ENCODE measurements at places on chromosomes 11 and 22.

- DNase-seq: no peak
Measured at GRCh38 chr11:23097891-23098290, 237.6 kb upstream of the CCDC179 start.

GRCh38 chr22:45752036-45752435 lies 80.4 kb downstream of the ATXN10 start:
- no peak for DNase-seq

GRCh38 chr11:925496-926301 lies at the start of gene AP2A2:
AP2A2 (plus strand) TSS chr11:925870; CDS start chr11:926022, 152 bp downstream.
- DNase-seq: peak; percentile 94

GRCh38 chr22:29801153-29801552 lies 34.0 kb downstream of the UQCR10 start:
- DNase-seq: no peak

DNA sequence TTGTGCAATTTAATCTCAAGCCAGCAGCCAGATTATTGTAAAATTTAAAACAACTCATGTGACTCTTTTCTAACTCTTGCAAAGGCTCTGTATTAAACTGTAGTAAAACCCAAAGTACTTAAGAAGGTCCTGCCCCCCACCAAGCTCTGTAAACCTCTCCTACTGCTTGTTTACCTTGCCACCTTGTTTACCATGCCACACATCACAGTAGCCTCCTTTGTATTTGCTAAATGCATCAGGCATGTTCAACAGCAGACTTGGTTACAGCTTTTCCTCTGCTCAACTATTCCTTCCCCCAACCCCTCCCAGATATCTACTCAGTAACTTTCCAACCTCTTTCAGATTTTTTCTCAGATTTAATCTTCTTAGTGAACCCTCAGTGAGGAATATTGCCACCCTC lies 861.6 kb downstream of the METTL15 start:
- no peak for DNase-seq

- no peak for DNase-seq
Measured at GRCh38 chr22:39308614-39309363, 10.6 kb downstream of the RPL3 start.

DNA sequence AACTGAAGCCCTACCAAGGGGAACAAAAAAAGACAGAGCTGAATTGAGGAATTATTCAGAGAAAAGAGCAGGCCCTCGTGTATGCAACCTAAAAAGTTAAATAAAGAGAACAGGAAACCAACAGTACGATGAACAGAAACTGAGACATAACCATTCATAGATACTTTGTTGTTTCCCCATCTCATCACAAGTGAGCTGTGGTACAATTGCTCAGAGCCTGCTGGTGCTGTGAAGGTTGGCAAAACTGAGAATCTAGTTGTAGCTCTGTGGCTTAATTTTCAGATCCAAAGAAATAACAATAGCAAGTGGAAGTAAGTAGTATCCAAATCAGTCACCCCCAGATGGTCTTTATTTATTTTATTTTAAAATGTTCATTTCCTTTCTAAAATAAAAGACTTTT lies 37.7 kb upstream of the BLID start:
- no peak for DNase-seq

GRCh38 chr22:22090650-22091399 lies 108.2 kb upstream of the TOP3B start:
- no peak for DNase-seq

- DNase-seq: no peak
Measured at GRCh38 chr11:116703421-116703820, 69.4 kb downstream of the BUD13 start.

DNA sequence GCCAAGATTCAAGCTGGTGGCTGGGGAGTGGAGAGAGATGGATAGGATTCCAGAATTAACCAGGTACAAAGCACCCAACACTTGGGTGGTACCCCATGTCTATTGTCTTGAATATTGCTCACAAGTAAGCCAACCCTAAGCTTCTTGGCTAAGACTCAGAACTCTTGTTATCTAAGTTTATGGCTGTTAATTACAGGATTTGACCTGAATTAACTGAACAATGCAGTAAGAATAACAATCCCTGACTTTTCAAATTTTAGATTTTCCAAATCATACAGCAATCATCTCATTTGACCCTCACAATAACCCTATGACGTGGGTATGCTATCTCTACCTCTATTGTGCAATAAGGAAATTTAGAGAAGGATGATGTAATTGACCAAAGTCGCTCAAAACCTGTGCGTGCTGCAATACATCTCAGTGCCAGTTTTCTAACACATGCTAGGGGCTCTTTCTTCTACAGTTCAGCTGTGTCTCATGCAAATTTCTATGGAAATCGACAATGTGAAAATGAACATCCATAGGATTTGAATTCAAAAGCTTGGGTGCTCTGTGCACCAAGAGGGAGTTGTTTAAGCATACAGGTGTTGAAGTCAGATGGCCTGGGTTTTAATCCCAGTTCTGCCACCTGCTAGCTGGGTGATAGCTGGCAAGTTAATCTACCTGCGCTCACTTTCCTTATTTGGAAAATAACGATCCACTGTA lies 40.1 kb upstream of the APLNR start:
- no peak for DNase-seq

DNA sequence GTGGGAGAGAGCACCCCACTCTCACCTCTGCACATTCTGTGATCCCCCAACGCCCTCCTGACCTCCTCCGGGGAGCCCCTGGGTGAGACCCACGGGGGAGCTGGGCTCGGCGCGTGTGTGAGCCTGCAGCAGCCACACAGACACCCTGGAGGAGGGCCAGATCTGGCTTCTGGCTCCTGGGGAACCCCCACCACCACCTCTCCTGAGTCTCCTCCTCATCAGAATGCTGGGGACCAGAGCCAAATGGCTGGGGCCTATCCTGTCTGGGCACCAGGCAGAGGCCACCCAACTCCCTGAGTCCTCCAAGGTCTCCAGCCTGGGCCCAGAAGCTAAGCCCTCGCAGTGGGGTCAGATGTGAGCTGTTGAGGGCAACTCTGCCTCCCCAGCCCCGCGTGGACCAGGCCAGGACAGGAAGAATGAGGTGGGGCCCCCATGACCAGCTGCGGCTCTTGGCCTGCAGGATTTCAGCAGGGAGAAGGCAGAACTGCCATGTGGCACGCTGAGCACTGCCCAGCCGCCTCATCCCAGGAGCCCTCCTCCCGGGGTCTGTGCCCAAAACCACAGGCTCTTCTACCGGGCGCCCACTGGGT lies 5.5 kb upstream of the PIM3 start:
- DNase-seq: no peak

GRCh38 chr22:47793304-47794101 lies 1031.1 kb downstream of the TBC1D22A start:
- no peak for DNase-seq

DNA sequence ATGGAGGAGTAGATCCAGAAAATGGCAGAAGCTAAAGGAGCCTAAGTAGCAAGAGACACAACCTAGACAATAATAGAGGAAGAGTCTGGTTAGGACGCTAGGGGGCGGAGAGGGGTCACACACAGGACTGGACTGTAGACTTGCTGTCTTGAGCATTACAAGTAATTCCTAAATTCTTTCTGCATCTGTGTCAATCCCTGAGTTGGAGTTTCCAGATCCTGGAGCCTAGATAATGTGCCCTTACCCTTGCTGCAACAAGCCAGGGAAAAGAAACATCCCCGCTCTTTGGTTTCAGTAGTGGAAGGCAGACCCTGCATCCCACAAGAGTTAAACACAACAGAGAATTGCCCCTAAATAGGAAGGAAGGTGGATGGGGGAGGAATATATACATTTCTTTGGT lies 14.9 kb upstream of the CCDC73 start:
- peak; percentile 62 for DNase-seq

DNA sequence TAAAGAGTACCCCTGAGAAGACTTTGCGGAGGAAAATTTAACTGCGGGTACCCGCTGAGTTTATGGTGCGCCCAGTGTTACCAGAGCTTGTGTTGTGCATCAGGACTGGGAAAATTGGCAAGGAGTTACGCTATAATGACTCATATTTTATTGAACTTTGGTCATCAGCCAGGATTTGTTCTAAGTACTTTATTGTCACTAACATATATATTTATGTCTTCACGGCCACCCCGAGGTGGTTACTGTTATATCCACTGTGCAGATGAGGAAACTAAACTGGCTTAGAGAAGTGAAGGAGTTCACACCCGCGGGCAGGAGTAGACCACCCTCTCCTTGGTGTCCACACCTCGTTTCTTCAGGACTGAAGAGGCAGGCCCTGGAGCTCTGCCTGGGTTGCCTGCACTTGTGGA lies 667 bp downstream of the ACCS start:
- DNase-seq: no peak

Data from heart right ventricle (tissue), 16 donors.